ENCODE measurements at places on chromosomes 5 and 9. TPM values are rescaled to one million over a fixed set of nuclear protein-coding genes. Genes with fewer than 3 reads are reported as not detected.

GRCh38 chr5:27341342-27341741, 303.0 kb upstream of the CDH9 start:
- DNase-seq: no peak

DNA sequence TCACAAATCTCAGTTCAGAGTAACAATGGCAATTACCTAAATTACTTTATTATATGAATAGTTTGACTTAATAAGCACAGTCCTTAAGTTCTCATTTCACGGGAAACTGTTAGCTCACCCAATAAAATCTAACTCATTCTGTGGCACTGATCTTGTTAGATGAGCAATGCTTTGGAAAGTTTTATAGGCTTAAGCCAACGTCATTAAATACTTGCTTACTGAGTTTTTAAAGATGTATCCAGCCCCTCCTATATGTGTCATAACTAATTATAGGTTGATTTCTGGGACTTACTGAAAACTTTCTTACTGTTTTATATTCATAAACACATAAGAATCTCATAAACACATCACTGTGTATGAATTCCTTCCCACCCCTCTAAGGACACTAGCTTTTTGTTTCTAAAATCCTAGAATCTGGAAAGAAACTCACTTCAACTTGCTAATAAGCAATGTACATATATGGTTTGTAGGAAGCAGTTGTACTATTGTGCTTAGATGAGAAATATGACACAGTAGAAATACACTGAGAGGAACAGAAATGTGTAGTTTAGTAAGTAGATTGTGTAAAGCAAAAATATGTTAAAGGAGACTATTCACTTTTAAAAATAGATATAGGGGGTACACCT, 14.1 kb upstream of the MARCOL start:
- DNase-seq: no peak

DNA sequence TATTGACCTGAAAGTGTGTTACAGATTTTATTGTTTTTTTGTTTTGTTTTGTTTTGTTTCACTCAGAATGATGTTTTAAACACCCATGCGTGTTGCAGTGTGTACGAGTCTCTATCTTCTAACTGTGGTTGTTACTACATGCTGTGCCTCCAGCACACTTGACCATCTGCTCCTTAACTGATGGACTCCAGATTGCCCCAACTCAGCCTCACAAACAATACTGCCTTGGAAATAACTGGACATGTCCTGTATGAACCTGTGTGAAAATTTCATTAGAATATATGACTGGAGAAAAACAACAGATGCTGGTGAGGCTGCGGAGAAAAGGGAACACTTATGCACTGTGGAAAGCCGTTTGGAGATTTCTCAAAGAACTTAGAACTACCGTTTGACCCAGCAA, 68.7 kb upstream of the HAND1 start:
- no peak for DNase-seq

DNA sequence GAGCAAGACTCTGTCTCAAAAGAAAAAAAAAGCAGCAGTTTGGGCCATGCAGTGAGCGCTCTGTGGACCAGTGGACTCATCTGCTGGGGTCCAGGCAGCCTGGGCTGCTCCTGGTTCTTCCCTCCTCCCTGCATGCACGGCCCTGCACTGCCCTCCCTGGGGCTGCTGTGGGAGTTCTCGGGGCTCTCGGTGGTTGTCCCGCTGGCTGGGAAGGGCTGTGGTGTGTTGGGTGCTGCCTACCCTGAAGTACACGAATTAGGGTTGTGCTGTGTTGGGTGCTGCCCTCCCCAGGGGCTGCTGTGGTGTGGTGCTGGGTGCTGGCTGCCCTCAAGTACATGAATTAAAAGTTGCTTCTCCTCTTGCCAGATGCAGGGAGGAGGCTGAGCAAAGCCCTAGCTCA, 18.3 kb upstream of the CLPTM1L start:
- no peak for DNase-seq

Gene GABRA1
- not detected for total RNA-seq

Gene SGCD
- 56.3 TPM for total RNA-seq

DNA sequence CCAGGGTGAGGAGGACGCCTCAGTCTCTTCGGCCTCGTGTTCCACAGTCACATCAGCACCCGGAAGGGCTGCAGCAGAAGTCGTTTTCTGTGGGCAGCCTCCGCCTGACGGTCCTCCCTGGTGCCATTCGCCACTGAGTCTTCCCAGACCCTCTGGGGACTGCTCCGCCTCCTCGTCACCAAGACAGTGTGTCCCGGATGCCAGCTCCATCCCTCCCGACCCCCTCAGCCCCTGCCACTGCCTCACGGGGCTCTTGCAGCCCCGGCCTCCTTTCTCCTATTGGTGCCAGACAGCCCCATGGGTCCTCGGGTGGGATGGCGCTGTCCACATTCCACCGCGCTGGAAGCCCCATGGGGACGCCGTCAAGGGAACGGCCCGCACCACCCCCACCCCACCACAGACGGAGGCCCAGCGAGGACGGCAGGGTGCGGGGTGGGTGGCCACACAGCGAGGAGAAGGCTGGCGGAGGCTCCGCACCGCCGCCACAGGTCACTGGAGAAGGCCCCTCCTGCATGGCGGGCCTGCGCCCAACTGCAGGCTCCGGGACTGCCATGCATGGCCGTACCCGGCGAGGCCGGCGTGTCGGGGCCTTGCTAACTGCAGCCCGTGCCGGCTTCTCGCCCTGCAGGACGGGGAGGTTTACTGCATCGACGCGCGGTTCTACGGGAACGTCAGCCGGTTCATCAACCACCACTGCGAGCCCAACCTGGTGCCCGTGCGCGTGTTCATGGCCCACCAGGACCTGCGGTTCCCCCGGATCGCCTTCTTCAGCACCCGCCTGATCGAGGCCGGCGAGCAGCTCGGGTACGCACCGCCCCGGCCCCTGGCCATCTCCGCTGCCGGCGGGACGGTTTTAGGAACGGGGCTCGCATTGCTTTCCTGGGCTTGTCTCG, 43.6 kb upstream of the CACNA1B start:
- DNase-seq: no peak

Gene PCDHGA12
- 11.6 TPM for total RNA-seq

DNA sequence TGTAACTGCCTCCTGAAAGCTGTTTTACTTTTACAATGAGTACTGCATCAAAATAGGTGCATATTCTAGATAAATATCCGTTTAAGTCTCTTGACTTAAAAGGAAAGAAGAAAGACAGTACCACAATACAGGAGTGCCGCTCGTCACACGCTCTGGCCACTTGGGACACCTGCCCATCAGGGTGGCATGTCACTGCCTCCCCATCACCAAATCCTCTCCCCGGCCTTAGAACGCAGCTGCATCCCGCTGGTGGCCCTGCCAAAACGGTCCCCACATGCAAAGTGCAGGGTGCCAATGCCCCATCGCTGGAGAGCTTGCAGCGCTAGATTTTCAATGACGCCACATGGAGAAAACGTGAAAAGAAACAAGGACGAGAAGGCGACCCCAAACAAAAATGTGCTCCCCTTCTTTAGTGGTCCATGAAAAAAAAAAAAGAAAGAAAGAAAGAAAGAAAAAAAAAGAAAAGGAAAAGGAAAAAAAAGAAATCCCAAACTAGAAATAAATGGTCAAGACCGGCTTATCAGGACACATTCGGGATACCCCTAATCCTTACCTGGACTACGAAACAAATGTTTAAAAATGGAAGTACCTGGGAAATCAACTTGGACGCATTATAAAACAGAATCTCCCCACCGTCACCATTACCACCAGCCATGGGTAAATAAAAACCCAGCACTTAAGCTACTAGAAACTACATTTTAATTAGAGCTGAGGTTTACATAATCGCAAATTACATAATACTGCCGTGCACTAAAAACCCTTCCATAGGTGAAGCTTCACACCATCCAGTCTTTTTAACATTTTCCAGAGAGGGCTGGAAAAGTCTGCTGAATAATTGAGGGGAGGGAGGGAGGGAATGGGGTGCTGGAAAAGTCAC, 1.0 kb downstream of the ANKH start:
- DNase-seq: no peak

Gene CCL19
- 27.1 TPM for total RNA-seq

- no peak for DNase-seq
Observed at GRCh38 chr9:106668534-106668933, 194.4 kb upstream of the ZNF462 start.

DNA sequence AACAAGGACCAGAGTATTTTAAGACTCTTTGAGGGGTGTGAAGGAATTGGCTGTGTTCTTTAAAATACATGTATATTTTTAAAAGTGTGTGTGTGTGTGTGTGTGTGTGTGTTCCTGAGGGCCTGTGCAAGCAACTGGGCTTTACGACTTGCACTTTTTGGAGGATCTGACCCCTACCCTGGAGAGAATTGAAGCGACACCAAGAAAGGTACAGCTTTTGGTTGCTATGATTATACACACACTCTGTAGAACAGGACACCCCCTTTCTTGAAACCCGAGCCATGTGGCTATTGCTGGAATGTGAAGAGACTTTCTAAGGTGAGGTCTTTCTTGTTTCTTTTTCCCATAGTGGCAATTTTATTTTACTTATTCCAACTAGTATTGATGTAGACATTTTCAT, 988 bp downstream of the SHISAL2B start:
- DNase-seq: no peak

DNA sequence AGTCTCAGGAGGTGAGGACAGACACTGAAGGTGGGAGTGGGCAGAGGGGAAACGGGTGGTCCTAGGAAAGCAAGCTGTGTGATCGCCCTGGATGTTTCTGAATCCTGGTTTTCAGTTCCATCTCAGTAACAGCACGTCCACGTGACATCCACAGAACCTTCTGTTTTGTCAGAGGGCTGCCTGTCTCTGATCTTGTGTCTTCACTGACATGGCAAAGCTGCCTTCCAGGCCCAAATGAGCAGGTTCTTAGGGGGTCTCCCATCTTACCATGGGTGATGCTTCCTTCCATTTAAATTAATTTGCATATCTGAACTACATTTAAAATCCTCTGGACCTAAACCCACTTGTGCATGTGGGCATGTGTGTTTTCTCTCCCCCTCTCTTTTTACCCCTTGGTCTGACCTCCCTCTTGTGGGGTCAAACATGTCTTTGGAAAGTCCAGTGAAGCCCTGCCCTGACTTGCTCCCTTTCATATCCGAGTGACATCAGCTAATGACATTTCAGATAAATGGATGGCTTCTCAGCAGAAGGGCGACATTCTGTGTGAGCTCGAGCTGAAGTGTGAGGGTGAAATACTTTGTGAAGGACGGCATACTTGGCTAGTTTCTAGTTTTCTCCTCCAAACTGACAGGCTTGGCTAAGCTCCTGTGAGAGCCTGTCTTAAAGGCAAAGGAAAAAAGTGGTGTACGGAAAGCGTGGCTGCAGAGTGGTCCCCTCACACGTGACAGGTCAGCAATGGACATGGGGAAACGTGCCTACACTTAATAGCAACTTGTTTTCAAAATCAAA, 204.8 kb upstream of the S1PR3 start:
- DNase-seq: no peak

GRCh38 chr5:13325765-13326164, 618.7 kb downstream of the DNAH5 start:
- DNase-seq: no peak

Gene CLIC3
- total RNA-seq: 3.8 TPM

Gene PPP2CA
- 89.2 TPM for total RNA-seq

Measured in posterior vena cava (tissue), 2 donors.